ENCODE measurements at places on chromosomes 2 and 18.

DNA sequence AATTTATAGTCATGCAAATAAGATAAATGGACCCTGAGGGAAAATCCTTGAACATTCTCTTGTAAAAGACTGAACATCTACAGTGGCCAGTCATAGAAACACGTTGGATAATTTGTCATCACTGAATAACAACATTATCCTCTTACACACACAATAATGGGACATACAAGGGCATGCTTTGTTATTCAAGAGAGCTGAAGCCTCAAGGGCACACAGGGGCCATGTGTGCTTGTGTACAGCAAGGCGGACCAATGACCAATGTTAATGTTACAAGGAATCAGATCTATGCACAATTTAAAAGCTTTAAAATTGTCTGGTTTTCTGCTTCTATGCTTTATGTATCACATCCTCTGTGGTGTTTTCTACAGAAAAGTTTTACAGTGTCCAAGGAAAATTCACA is 23.7 kb downstream of the COL6A3 start:
- DNase-seq: no peak

GRCh38 chr18:60698901-60699300 is 326.3 kb upstream of the MC4R start:
- no peak for DNase-seq

DNA sequence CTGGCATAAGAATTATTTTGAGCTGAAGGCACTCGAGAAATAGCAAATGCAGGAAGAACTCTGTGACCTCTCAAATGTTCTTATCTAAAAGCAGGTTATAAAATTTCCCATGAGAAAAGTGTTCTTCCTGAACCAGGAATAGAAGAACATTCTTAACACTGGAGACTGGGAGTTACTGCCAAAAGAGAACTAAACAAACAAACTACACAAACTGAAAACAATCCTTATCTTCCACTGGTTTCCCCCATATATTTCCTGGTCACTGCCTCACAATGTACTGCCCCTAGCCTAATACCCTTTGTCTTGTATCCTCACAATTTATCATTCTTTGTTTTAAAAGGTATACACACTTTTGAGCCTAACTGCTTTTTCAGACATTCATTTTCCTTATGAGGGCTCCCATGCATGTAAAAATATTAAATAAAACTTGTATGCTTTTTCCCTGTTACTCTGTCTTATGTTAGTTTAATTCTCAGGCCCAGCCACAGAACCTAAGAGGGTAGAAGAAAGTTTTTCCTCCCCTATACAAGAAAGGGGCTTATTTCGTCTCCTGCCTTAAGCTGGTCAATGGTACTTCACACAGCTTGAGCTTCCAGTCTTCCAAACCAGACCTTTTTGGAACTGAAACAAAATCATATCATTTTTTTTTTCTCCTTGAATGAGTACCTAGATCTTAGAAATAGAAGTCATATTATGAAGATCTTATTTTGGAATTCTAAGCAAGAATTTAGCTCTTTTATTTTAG is 110.6 kb downstream of the MSTN start:
- DNase-seq: peak; percentile 5

GRCh38 chr2:218431878-218432277 is 13.0 kb downstream of the VIL1 start:
- DNase-seq: no peak

GRCh38 chr18:55115606-55116005 is 156.3 kb upstream of the CCDC68 start:
- DNase-seq: no peak

DNA sequence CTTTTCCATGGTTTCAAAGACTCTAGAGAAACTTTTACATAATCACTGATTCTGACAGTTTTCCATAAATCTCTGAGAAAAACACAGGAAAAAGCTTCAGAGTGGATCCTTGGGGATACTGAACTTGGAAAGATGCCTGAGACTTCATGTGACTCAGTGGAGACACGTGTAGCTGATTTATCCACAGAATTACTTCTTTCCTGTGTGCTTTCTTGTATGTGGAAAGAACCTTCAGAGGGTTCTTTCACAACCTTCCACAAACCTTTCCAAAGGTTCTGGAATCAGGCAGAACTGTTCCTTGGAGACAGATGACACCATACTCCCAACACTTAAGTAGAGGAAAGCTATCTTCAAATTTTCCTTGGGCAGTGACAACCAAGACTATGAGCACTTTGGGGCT is 207.2 kb downstream of the RND3 start:
- DNase-seq: no peak

GRCh38 chr2:212900715-212901114 is 250.7 kb downstream of the IKZF2 start:
- DNase-seq: no peak

GRCh38 chr2:121309801-121310200 is 24.8 kb upstream of the TFCP2L1 start:
- DNase-seq: no peak

DNA sequence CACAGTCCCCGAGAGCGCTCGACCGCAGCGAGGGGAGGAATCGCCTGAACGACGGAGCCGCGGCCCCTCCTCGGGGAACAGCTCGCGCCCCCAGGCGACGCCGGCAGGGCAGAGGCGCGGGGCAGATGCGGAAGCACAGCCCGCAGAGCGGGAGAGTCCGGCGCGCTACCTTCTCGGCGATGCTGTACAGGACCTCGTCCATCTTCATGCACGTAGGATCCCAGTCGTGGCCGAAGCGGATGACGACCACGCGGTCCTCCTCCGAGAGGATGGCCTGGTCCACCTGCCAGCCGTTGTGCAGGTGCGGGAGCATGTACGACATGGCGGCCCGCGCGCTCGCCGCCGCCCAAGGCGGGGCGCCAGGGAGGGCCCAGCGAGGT is 302 bp downstream of the TXNL4A start:
- peak; percentile 64 for DNase-seq

DNA sequence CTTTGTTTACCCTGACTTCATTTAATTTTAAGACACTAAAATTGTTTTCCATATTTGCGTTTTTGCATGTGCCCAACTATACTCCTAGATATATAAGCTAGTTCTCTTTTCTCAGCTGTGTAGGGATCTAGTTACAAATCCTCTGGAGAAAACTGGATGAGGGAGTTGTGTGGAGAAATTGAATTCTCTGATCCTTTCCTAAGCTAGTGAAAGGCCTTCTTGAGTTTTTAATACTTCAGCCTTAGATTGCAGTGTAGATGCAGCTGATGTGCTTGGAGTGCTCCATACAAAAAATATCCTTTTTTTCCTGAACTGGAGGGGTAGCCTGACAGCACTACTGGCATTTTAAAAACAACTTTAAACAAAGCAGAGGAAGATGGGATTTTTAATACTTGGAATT is 8.6 kb upstream of the MTX2 start:
- no peak for DNase-seq
